Right kidney (tissue), 9 donors: ENCODE measurements at places on chromosomes 5 and 9.

DNA sequence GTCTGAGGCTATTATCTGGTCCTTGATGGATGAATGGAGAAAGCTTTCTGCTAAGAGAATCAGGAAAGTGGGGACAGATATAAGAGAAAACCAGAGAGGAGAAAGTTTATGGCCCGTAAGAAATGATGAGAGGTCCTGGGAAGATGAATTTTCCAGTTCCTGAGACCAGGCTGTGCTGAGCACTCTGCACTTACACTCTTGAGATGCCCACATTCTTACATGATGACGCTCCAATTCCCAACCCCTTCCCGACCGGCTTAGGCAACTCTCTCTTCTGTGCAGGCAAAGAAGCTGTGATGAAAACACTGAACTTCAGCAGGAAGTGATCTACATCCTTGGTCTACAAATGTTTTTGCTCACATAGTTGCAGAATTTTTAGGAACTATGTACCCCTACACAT is 417.0 kb downstream of the ARHGEF28 start:
- DNase-seq: no peak

GRCh38 chr9:124621371-124622328 is 114.5 kb upstream of the NR5A1 start:
- DNase-seq: peak; percentile 14

GRCh38 chr5:61029456-61030162 is 84.6 kb downstream of the NDUFAF2 start:
- no peak for DNase-seq

DNA sequence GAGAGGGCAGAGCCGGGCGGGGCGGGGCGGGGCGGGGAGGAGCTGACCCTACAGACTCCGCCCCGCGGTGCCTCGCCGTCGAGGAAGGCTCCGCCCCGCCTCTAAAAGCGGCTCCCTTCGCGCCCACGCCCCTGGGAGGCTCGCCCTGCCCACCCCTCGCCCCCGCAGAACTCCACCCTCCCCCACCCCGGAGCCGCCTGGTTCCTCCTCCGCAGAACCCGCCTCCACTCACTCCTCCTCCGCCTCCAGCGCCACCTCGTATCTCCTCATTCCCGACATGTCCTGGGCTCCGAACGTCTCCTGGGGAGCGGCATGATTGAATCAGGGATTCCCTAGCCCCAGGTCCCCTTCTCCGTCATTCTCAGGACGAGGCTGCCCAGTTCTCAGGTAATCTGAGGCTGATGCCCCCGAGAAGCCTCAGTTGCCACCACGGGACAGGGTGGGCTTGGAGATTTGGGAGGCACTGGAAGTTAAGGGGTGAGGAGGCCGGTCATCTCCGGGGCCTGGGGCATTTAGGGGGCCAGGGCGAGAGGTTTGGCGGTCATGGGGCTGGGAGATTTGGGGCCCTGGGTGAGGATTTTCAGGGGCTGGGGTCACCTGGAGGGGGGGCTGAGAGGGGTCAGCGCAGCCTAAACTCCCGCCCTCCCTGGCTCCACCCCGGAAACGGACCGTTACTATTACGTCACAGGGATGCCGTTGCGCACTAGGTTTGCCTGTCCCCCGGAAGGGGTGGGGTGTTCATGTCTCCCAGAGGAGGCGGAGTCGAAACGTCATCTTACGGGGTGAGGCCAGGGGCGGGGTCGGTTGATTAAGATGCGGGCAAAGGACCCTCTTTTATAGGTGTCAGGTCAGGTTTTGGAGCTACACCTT is 3.2 kb upstream of the CCL27 start:
- DNase-seq: peak; percentile 82

GRCh38 chr9:135701067-135701958 is 672 bp upstream of the KCNT1 start:
- no peak for DNase-seq

GRCh38 chr9:93183663-93184431 is at the start of gene WNK2:
TSS of gene WNK2 (plus strand) at chr9:93184139. CDS start at chr9:93184930, 791 bp downstream.
- DNase-seq: peak; percentile 79

DNA sequence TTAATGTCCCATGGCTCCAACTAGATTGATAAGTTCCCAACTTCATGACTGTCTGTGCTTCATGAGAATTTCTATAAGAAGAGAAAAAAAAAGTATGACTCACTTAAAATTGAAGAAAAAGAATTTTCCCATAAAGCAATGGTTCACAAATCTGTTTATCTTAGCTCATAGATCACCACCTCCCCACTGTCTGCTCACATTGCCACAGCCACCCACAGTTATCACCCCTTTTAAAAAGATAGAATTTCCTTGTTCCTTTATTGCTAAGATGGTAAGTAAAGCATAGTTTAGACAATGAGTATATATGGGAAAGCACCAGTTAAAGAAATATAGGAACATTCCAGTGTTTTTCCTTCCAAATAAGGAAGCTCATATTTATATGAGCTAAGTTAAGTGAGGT is 67.1 kb downstream of the ALDH7A1 start:
- DNase-seq: no peak

- DNase-seq: no peak
Measured at GRCh38 chr9:114893221-114894010, 37.0 kb downstream of the TNFSF8 start.

DNA sequence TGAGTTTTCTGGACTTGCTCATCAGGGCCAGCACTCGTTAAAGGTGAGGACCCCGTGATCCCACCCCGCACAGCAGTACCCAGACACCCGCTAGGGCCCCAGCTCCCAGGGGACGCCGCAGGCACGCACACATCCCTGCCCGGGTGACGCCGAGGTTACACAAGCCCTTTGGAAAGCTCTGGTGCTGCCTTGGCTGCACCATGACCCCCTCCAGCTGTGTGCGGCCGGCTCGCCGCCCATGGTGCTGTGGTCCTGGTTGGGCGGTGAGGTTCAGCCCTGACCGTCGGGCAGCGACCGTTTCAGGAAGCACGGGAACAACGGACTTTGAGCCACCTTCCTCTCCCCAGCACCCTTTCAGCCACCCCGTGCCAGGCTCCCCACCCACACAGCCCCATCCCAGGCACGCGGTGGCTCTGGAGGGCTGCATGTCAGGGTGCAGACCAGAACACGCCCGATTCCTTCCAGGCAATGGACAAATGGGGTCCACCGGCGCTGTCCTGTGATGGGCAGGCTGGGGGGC is 7.5 kb upstream of the SLC12A7 start:
- DNase-seq: no peak

- no peak for DNase-seq
Measured at GRCh38 chr9:94127806-94128205, 43.5 kb downstream of the PTPDC1 start.

- DNase-seq: no peak
Measured at GRCh38 chr9:715300-715699, 126.2 kb upstream of the DMRT1 start.

- DNase-seq: no peak
Measured at GRCh38 chr5:14667770-14668169, 3.3 kb downstream of the OTULIN start.

DNA sequence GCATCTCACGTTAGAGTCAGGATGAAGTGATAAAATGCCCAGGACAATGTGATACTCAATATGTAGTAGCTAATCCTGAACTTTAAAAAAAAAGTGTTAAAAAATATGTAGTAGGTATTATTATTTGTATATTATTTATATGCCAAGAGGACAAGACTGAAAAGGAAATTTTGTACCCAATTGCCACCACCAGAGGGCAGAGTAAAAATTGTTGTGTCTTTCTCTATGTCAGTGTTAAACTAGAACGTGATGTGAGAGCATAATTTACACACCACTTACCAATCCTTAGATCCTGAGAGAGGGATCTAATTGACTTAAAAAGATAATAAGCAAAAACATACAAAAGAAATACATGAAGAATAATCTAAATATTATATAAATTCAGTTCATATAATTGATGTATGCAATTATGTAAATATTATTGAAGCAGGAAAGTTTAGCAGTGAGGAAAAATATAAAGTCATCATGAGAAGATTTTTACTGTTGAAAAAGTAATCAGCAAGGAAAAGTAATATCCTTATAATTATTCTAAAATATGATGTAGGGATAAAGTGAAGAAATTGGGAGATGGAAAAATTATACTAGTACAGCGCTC is 288.9 kb downstream of the RAB3C start:
- no peak for DNase-seq

GRCh38 chr5:165188556-165189175 is 1683.2 kb downstream of the MAT2B start:
- no peak for DNase-seq

DNA sequence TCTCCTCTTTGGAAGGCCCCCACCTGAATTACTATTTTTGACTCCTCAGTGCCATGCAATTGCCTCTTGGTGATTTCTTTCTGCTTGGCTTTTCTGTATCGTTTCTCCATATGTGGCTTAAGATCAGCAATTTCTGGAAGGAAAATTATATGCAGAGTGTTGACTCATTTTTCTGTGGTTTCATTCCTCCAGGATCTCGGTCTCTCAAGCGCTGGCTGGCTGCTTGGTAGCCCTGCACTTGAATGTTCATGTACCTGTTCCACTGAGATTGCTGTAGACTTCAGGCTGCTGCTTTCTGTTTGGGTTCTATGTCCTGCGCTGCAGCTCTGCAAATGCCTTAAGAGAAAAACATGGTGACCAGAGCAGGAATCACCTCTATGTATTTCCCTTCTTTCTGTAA is 77.6 kb downstream of the INIP start:
- no peak for DNase-seq

DNA sequence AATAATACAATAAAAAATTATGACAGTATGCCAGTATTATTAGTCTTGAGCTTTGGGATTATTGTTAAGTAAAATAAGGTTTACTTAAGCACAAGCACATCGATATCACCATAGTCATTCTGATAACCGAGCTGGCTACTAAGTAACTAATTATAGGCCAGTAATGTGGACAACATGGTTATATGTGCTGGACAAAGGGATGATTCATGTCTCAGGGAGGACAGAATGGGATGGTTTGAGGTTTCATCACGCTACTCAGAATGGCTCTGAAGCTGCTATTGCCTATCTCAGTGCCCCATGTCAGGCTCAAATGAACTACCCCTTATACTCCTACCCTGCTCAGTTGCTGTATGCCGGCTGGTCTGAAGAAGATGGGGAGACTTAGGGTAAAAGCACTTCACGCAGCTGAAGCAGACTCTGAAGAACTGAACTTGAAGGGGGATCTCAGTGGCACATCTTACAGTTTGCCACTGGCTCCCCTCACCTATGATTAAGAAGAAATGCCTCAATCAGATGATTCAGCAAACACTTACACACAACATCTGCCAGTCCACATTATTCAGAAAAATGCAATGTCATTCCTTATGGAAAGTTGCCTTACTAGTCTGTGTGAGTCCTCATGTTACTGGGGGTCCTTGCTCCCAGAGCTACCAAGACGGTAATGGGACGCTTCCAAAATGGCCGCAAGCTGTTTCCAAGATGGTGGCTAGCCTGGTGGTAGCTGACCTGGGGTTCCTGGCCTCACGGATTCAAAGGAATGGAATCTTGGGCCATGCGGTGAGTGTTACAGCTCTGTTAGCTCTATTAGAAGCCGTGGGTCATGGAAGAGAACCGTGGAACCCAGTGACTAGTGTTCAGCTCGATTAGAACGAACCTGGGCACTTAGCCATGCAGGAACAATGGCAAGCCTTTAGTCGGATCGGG is 1098.6 kb downstream of the TAF11L14 start:
- DNase-seq: no peak

- no peak for DNase-seq
Measured at GRCh38 chr5:119367502-119368237, 11.9 kb downstream of the TNFAIP8 start.

DNA sequence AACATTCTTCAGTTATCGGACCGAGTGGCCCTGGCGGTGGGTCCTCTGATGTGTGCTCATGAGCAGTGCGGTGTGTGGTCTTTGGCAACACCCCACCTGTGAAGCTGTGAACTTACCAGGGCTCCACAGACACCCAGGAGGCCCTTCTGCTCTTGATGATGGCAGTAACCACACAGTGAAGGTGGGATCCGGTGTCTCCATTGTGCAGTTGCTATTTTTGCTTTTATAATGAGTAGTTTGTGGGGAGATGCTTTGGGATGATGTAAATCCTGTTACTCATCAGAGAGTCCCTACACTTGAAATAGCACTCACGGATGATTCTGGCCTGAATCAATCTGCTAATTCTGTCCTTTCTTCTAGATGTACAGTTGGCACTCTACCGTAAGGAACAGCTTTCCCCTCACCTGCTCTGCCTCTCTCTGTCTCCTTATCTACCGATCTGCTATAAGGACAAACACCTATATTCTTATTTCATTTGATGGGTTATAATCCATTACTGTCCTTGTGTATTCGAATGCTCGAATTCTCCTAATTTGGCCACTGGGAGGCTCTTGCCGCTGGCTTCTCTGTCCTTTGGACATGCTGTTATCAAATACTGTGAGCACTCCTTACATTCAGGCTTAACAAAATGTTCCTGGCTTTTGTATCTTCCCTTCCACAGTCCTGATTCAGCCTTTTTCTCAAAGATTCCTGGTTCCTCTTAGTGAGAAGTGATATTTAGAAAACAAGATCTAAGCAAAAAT is 20.2 kb downstream of the ATPSCKMT start:
- DNase-seq: no peak

GRCh38 chr5:7245121-7245651 is 150.8 kb upstream of the ADCY2 start:
- peak; percentile 26 for DNase-seq

DNA sequence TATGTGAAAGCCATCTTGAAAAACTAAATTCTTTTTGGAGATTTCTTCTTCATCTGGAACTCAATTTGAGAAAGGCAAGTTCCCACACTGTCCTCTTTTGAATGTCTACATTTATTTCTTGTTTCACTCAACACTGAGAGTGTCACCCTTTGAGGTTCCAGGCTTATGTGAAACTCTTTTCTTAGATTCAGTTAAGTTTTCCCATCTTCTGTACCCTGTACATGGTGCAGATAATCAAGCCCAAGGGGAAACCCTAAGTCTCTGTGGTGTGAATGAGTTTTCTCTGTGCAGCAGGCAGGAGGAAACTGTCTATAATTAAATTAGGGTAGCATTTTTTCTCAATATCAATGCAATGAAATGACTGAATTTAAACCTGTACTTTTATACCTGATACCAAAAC is 72.3 kb upstream of the PRLR start:
- no peak for DNase-seq

DNA sequence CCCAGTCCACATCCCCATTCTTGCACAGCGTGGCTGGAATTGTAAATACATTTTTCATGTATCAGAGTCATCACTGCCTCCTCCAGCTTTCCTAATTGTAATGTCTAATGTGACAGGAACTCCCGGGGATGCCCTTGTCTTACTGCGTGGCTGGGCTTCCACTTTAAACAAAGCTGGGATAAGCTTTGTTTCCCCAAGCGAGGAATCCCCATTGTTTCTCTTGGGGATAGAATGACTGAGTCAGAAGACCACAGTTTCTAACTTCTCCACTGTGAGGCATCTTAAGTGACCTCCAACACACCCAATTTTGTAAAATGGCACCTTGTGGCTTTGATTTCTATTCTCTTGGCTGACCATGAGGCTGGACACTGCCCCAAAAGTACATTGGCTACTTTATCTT is 22.4 kb downstream of the ARPC5L start:
- DNase-seq: no peak

DNA sequence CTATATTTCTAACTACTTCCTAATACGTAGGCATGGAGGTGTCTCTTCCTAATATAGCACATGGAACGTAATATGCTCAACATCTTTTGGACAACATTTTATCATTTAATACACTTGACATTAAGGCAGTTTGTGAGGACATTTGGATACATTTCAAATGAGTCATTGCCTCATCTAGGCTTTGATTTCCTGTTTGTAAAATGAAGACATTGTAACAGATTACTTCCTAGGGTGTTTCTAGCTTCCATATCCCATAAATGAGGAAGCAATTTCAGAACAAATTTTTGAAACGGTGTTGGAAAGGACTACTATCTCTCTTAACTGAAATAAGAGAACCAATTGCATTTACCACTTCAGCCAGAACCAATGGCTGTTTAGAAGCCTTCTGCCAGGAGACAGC is 38.7 kb downstream of the SLC28A3 start:
- no peak for DNase-seq

- no peak for DNase-seq
Measured at GRCh38 chr5:132089363-132089762, 15.8 kb downstream of the CSF2 start.
